HCT116 (cell line): ENCODE measurements at places on chromosomes 3 and 15.
A peak's percentile ranks its signal among the peaks of the same experiment; 100 is the strongest.

- no peak overlapping the region for H3K27ac ChIP-seq
- no peaks in the 10 kb centered on the region for H3K27me3 ChIP-seq
- no peaks in the 10 kb centered on the region for H3K36me3 ChIP-seq
Measured at GRCh38 chr3:170350515-170351413, 6.8 kb upstream of the SKIL start.

DNA sequence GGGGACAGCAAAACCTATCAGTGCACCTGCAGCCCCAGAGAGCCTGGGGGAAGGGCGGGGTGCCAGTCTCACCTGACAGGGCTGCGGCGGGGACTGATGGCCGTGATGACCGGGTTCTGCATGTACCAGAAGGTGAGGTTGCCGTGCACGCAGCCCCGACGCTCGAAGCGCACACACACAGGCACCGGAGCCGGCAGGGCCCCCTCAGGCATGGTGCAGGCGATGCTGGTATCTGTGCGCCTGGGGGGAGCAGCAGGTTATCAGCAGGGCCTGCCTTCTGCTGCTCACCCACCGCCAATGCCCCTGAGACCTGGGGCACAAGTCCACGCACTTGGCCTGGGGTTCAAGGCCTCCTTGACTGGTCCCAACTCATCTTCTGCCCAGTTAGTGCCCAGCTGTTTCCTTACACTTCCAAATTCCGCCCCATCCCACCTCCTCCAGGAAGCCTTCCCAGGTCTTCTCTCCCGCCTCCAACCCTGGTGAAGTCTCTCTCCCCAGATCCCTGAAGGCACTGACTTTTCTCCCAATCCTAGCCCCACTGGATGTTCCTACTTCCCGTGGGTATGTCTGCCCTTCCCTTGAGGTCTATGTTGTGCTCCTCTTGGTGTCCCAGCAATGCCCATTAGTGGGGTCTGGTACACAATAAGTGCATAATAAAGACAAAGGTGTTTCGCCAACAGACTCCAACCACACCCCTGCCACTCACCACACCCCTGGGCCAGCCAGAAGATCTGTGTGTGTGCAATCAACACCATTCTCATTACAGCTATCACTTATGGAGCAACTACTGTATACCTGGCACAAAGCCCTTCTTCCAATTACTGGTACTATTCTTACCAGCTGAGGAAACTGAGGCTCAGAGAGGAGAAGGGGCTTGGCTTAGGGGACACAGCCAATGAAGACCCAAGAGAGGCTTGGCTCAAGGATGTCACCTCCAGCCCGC, 28.9 kb downstream of the H1-8 start:
- no peak overlapping the region for H3K4me3 ChIP-seq
- H3K27me3 ChIP-seq = no peaks in the 10 kb centered on the region

- DNase-seq = no peak
- H3K27ac ChIP-seq = peak overlapping the region; percentile 92
- peak overlapping the region; percentile 69 for H3K4me3 ChIP-seq
- no peaks in the 10 kb centered on the region for H3K36me3 ChIP-seq
Measured at GRCh38 chr15:56886363-56886931, 32.0 kb upstream of the TCF12 start.

GRCh38 chr3:73213896-73214295, 152.4 kb downstream of the EBLN2 start:
- no peak overlapping the region for H3K27ac ChIP-seq
- H3K27me3 ChIP-seq = peaks cover 30% of the 10 kb centered on the region
- no peak overlapping the region for H3K4me3 ChIP-seq
- no peak for DNase-seq
- no peaks in the 10 kb centered on the region for H3K4me1 ChIP-seq

GRCh38 chr15:73851689-73852088, 21.7 kb upstream of the TBC1D21 start:
- DNase-seq = peak; percentile 22
- no peak overlapping the region for H3K4me3 ChIP-seq
- no peaks in the 10 kb centered on the region for H3K4me1 ChIP-seq
- H3K27me3 ChIP-seq = peaks cover 78% of the 10 kb centered on the region

- H3K27me3 ChIP-seq = no peaks in the 10 kb centered on the region
- H3K4me1 ChIP-seq = no peaks in the 10 kb centered on the region
- H3K4me3 ChIP-seq = no peak overlapping the region
- H3K27ac ChIP-seq = no peak overlapping the region
- no peaks in the 10 kb centered on the region for H3K36me3 ChIP-seq
Measured at GRCh38 chr3:20394243-20394642, 208.2 kb upstream of the SGO1 start.
